ENCODE measurements at places on chromosomes 3 and 15. TPM values are rescaled to one million over a fixed set of nuclear protein-coding genes. Genes with fewer than 3 reads are reported as not detected.

Gene EPHA3
- total RNA-seq = 0.32 TPM

Gene SCN11A
- total RNA-seq = 0.27 TPM

Gene KIF15
- 18.4 TPM for total RNA-seq

Gene CMTM8
- 9.0 TPM for total RNA-seq

Gene TMEM40
- not detected for total RNA-seq

Gene KNG1
- total RNA-seq = 0.34 TPM

Gene LOXL1
- total RNA-seq = 12.3 TPM

Gene LRRC31
- not detected for total RNA-seq

Gene ABHD17C
- 29.0 TPM for total RNA-seq

Gene AP3B2
- 17.7 TPM for total RNA-seq

Gene EXOG
- 13.7 TPM for total RNA-seq

- no peak for DNase-seq
These were observed 140.7 kb downstream of the KLF13 start for GRCh38 chr15:31467361-31467760.

- no peak for DNase-seq
These were observed 432.1 kb upstream of the MDFIC2 start for GRCh38 chr3:70744536-70744935.

DNA sequence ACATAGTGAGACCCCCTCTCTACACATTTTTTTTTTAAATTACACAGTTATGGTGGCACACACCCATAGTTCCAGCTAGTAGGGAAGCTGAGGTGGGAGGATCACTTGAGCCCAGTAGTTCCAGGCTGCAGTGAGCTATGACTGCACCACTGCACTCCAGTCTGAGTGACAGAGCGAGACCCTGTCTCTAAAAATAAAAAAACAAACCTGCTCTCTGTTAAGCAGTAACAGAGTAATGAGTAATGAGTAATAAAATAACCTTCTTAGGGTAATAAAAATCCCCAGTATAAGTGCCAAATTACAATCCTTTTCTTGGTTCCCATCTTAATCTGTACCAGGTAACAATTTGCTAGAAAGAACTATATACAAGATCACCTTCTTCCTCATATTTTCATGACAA lies 65.9 kb upstream of the PLXND1 start:
- DNase-seq = no peak

DNA sequence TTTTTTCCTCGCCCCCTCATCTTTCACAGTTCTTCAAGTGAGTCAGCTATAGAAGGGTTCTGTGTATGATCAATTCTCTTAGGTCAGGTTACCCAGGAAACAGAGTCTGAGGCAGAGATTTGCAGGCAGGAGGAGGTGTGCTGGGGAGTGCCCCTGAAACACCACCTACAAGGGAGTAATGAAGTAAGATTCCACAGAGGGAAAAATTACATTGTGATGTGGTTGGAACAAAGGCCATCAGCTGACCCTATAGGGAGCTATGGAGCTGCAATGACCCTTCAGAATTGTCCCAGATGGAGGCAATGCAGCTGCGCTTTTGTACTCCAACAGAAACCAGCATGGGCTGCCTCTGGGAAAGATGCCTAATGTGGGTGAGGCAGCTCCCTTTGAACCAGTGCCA lies 142.2 kb upstream of the CNTN3 start:
- no peak for DNase-seq

DNA sequence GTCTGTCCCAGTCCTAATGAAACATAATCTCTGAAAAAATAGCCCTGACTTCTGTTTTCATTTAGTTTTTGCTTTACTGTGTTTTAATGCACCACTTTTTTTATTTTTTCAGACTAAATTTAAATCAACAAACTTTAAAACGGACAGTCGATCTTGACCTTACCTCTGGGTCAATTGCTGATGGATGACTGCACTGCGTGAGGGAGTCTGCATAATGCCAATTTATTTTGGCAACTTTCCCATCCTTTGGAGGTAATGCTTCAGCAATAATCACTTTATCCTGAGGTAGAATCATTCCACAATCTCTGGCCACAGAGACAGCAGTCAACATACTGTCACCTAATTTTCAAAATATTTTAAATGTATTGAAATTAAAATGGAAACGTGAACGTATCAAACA lies 32.5 kb upstream of the GP5 start:
- DNase-seq = no peak

- DNase-seq = peak; percentile 66
These were observed at the start of gene MYZAP for GRCh38 chr15:57591822-57592367. Gene MYZAP, plus strand, starts transcription at chr15:57591904. Its CDS starts 131 bp downstream, at chr15:57592035.

DNA sequence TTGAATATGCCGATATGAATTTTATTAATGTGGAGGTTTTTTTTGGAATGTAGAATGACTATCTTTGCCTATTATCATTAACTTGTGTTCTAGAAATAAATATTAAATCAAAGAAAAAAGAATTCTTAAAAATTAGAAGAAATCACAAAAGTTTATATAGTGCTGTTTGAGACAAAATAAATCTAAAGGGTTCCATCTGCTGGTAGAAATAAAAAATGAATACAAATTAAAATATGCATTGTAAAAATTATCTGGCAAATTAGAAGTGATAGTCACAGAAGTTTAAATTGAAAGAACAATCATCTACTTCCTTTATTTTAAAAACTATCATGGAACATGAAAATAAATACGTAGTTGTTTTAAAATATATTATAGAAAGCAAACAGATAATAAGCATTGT lies 22.7 kb upstream of the ZBTB20 start:
- no peak for DNase-seq

DNA sequence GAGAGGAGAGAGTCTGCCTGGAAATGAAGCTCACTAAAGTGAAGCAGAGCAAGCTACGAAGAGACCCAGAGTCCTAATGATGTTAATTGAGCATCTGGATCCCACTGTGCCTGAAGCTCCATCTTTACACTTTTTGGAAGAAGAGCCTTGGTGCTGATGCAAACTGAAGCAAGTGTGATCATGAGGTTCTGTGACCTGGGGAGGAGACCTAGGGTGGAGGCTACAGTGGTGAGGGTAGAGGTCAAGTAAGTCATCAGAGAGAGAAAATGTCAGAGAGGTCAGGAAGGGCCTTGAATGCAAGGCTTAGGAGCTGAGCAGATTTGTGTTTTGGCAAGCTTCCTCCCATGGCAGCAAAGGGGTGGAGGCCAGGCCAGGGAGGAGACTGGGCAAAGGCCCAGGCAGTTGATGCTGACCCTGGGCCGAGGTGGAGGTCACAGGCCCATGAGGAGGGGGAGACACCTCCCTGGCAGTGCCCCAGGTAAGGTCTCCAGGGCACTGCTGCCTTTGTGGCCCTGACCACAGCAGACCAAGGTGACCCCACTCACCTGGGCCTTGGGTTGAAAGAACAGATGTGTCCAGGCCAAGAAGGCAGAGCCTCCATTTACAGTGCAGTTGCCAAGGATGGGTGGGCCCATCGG lies 1.6 kb downstream of the GRIP2 start:
- DNase-seq = no peak

- DNase-seq = no peak
These were observed 447.3 kb downstream of the TAFA4 start for GRCh38 chr3:68485051-68485450.

- peak; percentile 65 for DNase-seq
These were observed at the start of gene ADAMTSL3 for GRCh38 chr15:83653639-83654378. Gene ADAMTSL3, plus strand, starts transcription at chr15:83654123. Its CDS starts 1,639 bp downstream, at chr15:83655762.

DNA sequence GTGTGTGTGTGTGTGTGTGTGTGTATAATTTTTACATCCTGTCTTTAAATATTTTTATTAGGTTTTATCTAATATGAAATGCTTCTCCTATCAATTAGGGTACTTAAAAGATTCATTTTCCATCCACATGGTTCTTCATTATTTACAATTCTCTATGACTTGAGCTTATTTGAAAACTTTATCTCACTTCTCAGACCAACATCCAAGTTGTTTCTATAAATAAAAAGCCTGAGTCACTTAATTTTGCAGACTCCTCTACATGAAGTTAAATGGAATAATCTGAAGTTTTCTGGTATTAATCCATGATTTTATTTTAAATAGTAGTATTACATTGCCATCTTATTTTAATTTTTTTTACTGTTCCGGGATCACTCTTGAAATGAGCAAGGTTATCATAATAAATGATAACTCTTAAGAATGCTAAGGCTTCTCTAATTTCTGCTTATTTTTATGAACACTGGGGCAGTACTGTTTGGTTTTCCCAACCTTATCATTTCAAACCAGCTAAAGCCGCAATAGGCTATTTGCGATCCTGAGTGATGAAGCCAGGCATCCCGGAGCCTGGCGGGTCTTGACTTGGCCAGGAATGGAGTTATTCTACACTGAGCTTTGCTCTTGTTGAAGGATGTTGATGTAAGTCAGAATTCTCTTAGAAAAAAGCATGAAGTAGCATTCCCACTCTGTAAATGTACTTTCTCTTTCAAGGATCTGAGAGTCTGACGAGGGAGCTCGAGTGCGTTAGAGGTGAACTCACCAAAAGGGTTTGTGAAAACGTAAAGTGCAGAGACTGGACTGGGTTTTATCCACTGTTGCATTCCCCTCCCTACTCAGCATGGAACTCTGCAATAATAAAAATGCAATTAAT lies 220.2 kb upstream of the LRTM1 start:
- no peak for DNase-seq

GRCh38 chr3:61414456-61414855 lies 146.9 kb upstream of the PTPRG start:
- DNase-seq = no peak

DNA sequence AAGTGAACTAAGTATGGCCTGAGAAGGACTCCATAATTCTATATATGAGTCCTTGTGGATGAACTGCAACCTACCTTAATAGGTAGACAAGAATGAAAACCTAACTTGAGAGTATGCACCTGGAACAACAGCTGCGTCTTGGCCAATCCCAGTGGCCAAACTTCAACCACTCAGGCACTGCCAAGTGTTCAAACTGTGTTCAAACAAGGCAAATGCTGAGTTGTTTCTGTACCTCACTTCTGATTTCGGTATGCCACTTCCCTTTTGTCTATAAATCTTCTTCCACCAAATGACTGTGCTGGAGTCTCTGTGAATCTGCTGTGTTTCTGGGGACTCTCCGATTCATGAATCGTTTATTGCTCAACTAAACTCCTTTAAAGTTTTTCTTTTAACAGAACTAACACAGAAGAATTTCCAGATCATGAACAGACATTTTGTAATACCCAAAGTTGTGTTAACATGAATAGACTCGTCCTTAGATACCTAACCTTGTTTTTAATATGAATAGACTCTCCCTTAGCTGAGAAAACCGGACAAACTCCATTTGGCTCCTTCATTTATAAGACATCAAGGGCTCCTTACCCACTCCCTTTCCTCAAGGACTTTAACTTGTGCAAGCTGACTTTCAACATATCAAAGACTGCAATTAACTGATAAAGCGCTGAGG lies 4.1 kb downstream of the ZNF717 start:
- no peak for DNase-seq

DNA sequence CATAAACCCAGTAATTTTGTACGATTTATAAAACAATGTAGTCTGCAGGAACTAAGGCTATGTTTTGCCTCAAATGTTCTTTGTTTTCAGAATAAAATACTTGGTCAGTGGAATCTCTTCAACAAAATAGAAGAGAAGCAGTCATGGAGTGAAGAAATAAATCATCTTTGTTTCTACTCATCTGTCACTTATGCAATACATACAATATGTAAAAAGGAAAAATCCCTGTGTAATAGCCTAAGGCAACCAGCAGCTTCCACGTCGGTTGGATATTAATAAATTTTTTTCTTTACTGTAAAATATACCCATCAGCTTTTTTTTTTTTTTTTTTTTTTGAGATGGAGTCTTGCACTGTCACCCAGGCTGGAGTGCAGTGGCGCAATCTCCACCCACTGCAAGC lies 5.2 kb upstream of the WDR5B start:
- DNase-seq = no peak

GRCh38 chr3:3316521-3316920 lies 137.0 kb upstream of the CRBN start:
- DNase-seq = no peak

DNA sequence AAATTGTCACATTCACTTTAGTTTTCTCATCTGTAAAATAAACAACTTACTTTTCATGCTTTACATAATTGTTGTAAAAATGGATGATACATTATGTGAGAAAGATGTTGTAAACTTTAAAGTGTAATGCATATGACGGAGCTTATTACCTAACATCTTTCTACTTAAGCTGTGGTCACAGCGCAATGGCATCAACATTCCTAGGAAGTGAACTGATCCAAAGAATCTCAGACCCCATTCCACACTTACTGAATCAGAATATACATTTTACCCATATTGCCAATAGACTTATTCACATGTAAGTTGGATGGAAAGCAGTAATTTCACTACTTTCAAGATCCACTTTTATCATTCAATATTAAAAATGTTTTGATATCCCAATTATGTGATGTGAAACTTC lies 497.5 kb downstream of the FGF12 start:
- DNase-seq = no peak

DNA sequence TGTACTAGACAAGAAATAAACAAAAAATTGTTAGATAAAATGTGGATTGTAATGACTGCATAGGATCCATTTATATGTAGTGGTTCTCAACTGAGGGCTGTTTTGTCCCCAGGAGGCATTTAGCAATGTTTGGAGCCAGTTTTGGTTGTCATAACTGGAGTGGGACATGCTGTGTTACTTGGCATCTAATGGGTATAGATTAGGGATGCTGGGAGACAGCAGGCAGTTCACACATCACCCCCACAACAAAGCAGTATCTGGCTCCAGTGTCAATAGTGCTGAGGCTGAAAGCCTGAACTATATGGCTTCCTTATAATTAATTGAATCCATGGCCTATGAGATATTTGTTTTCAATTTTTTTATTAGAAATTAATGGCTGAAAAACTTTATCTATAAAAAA lies 72.0 kb upstream of the SAMMSON start:
- DNase-seq = no peak

GRCh38 chr3:44442596-44443309 lies 34.7 kb downstream of the ZNF445 start:
- DNase-seq = no peak

- no peak for DNase-seq
These were observed 45.7 kb downstream of the GSK3B start for GRCh38 chr3:120048355-120049041.

DNA sequence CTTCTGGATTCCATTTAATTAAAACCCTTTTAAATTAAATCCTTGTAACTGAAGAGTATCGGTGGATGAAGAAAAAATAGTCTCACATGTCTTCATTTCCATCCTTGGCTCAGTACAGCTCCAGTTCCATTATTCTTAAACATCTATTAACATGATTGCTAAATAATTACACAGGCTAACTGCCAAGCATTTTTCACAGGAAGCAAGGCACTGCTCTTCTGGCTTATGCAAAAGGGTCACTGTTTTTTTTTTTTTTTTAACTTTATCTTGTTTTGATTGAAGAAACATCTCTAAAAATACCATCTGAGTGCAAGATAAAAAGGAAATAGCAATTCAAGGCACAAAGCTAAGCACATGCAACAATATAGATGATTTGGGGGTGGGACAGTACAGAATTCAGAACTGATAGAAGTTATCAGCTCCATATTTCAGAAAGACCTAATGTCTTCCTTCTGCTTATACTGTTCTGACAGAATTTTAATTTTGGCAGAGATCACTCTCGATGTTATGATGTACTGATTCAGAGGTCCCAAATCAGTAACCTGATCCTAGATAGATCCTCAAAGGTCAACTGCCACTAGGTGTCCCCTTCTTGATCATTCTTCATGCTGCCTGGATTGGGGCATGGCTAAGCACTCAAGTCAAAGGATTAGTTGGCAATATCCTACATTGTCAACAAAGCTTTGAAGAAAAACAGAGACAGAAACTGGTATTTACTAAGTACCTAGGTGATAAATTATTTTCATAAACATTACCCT lies 57.8 kb upstream of the ACTC1 start:
- no peak for DNase-seq

- DNase-seq = no peak
These were observed 25.4 kb downstream of the SEC61A1 start for GRCh38 chr3:128077665-128078064.

Data from WTC11 (cell line).